OCI-LY7 (cell line): ENCODE measurements at places on chromosomes 7 and 10.

DNA sequence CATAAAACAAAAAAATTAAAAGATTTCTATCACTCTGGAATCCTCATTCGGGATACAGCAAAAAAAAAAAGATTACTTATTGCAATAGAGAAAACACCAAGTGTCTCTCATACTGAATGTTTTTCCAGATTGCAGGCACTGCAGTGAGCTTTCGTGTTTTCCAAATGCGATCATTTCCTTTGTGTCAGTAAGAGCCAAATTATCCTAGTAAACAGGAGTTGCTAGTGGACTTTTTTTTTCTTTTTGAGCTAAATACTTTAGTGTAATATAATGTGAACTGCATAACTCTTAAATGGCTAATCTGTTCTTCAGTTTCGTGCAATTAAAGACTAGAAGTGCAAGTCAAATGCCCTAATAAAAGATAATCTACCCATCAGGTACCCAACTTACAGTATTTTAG lies 44.4 kb upstream of the TOMM7 start:
- no peak for DNase-seq

- no peak for DNase-seq
Measured at GRCh38 chr10:59373071-59373470, 10.7 kb upstream of the FAM13C start.

DNA sequence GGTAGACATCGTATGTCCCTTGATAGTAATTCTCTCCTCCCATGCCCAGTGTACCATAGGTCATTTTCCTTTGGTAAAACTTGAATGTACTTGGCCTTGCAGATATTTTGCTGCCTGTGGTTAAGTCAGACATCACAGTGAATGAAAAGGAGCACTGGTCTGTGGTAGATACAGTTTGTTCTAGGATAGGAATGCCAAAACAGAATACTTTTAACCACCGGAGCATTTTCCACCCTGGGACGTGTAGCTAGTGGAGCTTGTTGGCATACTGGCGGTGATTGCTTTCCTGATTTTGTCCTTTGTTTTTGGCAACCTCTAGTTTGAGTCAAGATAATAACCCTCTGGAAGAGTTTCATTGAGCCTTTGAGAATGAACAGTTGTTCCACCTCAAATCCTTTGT lies 92.0 kb upstream of the BMPER start:
- DNase-seq = no peak

- no peak for DNase-seq
Measured at GRCh38 chr10:22629126-22629525, 85.3 kb downstream of the PIP4K2A start.
